ENCODE measurements at places on chromosomes 3 and 15.

DNA sequence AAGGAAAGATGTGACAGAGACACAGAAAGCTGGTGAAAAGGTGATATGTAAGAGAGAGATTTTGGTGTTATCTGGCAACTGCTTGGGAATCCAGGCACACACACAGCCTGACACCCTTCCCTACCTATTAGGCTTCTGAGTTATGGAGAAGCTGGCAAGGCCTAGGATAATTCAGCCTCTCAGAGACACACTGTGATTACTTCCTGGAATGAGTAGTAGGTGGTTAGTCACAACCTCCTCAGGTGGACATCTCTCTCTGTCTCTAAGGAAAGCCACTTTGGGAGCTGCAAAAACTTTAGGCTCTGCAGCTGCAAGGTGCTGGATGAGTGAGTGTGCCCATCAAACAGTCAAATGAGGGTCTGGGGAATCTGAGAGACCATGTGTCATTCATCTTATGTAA lies 201.9 kb downstream of the PDCD6IP start:
- no peak for DNase-seq

- no peak for DNase-seq
Measured at GRCh38 chr3:129377615-129378014, 50.8 kb downstream of the EFCAB12 start.

GRCh38 chr3:111128884-111129283 lies 57.3 kb downstream of the NECTIN3 start:
- peak; percentile 69 for DNase-seq

GRCh38 chr15:77002436-77002835 lies 7.5 kb downstream of the PSTPIP1 start:
- DNase-seq: no peak

DNA sequence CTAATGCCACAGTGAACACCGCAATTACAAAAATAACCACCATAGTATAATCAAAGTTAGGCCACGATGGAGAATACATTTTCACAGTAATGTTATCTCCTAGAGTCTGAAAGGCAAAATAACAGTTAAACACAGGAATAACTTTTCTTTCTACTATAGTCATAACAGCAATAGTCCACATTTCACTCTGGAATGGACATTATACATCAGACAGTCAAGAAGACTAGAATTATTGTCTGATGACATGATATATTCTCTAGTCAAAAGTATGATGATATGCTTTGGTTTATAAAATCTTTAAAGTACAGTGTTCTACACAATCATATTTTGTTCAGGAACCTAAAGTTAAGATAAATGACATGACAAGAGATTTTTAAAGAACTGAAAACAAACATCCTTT lies 18.0 kb downstream of the SPPL2A start:
- DNase-seq: no peak

DNA sequence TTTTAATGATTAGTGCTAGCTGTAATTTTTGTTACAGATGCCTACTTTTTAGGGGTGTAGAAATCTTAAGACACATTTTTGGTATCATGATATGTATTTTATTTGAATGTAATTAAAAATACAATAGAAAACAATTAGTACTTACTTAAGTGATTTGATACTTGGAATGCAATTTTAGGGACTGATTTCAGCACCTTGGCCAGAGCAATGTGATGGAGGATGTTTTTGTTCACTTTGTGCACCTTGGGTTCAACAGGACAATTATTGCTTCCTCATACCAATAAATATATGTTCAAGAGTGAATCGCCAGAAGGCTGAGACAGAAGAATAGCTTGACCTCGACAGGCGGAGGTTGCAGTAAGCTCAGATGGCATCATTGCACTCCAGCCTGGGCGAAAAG lies 22.3 kb downstream of the GMNC start:
- peak; percentile 7 for DNase-seq

GRCh38 chr3:13526626-13526949 lies 22.3 kb upstream of the FBLN2 start:
- DNase-seq: no peak

GRCh38 chr3:61563313-61564271 lies 2.2 kb downstream of the PTPRG start:
- DNase-seq: no peak

DNA sequence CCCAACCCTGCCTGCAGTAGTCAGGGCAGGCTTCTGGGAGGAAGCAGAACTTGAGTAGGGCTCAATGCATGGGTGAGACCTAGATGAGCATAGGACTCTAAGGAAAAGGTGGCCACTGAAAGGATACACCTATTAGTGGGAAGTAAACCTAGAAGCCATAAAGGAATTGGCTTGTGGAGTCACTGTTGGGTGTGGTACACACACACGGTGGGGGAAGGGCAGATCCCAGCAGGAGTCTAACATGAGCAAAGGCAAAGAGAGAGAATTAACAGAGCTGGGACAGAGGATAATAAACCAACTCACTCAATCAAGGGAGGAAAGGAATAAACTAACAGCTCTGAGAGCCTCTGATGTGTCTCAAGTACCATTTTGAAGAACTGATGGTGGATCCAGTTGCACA lies 23.1 kb downstream of the DAPK2 start:
- DNase-seq: no peak

DNA sequence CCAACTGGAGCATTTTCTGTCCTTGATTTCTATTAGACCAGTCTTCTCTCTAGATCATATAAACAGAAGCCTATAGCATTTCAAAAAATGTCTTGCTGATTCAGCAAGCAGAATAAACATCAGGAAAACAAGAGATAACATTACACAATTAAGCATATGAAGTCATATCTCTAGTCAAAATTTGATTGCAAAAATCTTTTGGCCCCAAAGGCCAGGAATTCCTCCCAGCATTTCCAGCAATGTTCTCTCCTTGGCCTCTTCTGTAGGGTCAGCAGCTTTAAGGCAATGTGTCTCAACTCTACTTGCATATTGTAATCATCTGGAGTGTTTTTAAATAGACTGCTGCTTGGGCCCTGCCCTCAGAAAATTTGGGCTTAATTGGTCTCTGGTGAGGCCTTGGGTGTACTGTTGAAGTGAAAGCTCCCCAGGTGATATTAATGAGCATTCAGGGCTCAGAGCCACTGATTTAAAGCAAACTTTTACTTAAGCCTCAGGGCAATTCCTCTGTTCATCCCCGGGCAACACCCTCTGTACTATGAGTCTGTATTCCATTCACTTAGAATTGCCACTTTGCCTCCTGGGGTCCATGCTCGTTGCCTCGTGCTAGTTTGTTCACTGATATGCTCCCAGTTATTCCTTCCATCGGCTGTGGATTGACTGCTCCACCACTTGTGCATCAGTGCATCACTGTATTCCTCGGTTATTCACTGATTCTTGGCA lies 1072.6 kb downstream of the ROBO2 start:
- peak; percentile 68 for DNase-seq

DNA sequence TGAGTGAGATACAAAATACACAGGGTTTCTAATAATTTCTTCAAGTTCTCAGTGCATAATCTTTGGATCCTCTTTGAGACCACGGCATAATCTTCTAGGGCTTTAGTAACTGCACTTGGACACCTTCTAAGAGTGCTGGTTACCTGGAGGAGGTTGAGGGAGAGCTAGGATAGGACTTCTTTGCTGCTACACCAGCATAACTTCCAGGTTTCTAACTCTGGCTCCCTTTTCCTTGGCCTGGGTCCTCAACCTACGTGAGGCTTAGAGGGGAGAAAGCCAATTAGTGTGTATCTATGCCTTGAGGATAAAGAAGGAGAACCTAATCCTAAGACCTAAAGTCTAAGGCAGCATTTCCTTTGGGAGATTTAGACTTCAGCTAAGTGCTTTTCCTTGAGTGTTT lies 184.8 kb downstream of the LSAMP start:
- DNase-seq: no peak

DNA sequence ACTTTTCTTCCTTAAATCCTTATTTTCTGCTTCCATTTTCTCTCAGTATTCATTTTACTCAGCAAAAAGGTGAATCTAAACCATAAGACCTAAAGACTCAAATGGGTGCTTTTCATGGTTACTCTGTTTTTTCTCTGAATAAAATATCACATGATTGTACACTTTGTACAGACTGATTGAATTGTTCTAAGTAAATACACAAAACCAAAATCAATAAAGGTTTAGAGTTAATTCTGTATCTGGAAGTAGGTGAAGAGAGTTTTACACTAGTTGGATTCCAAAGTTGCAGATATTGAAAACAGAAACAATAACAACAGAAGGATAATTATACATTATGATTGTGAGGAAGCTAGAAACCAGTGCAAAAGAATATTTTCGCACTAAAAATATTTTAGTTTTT lies 546.2 kb downstream of the TUSC7 start:
- no peak for DNase-seq

GRCh38 chr3:13544951-13545651 lies 3.8 kb upstream of the FBLN2 start:
- no peak for DNase-seq

GRCh38 chr15:39680868-39681267 lies 100.0 kb downstream of the THBS1 start:
- peak; percentile 63 for DNase-seq

- peak; percentile 78 for DNase-seq
Measured at GRCh38 chr3:11389386-11390268, 117.4 kb downstream of the ATG7 start.

DNA sequence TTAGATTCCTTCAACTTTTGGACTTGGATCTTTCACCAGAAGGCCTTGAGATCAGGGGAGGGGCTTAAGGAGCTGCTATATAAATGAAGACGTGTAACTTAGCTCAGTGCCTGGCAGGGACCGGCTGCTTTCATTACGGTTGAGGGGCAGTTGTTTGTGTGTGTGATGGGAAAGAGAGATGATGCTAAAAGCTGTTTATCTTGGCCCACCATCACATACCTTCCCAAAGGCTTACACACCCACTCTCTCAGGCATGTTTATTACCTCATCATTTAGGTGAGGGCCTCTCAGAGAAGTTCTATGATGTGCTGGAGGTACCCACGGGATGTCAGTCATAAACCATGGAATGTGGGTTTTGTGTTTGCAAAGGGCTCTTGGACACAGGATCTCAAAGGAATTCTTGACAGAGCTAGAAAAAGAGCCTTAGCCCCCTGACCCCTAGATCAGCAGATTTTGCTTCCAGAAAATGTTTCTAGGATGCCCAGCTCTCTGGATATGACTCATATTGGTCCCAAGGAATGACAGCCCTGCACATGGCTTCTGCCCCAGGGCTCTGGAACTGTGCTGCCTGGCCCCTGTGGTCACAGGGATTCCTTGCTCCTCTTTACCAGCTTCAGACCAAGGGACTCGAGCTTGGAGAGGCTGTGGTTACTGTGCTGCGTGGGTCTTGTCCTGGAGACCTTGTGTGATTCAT lies 15.9 kb upstream of the SMAD3 start:
- peak; percentile 85 for DNase-seq

GRCh38 chr15:57143511-57144078 lies 225.2 kb downstream of the TCF12 start:
- no peak for DNase-seq

DNA sequence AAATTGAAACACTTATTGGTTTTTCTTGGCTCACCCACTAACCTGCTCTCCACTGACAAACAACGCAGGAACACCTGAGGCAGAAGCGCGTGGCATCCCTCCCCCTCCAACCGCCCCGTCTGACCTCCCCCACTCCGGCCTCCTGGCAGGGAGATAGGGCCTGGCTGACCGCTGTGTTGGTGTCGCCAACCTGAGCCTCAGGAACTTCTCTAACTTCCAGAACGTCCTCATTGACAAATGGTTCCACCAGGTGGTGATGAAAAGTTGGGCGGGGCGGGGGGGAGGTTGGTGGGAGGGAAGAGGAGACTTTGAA lies 22.8 kb downstream of the IL17RD start:
- DNase-seq: no peak

DNA sequence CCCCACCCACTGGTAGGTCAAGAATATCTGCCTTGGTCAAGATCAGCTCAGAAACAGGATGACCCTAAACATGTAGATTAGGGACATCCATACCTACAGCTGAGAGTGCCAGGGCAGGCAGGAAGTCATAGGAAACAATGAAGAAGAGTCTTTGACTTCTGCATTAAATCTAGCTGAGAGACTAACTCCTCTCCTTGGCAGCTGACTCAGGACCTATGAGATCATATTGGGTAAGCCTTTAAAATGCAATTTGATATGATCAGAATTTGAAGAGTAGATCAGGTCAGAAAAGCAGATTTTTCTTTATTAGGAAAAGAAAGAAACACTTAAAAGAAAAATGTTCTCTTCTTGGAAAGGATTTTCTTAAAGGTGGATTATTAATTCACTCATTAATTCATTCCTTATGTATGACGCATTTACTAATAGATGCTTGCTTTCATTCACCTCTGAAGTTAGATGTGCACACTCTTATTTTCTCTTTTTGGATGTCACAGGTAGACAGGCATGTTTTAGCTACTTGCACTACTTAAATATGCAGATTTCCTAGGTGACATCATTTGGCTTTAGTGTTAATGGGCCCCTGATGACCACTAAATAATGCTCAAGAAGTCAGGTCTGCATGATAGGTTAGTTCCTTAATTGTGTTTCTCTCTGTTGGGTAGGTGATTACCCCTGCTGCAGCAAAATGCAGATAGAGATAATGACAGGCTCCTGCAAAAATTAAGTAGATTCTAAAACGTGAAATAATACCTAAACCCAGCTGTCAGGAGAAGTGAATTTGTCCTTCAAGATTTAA lies 35.7 kb upstream of the GSK3B start:
- peak; percentile 40 for DNase-seq

DNA sequence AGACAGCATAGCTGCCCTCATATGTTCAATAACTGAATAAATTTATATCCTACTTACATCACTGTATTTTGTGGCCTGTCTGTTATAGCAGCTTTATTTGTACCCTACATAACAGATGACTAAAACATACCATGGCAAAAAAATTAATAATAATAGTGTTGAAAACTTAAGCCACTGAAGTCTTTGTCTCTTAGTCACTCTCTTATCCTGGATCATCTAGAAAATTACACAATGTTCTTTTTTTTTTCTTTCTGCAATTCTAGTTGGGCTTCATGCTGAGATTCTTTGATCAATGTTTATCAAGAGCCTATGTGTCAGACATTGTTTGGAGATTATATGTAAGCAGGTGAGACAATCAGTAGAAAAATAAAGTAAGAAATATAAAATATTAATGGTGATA lies 519.3 kb upstream of the ARPP21 start:
- peak; percentile 49 for DNase-seq

GRCh38 chr3:38366082-38366481 lies 19.5 kb downstream of the XYLB start:
- no peak for DNase-seq

- DNase-seq: no peak
Measured at GRCh38 chr3:23921052-23921511, 4.2 kb downstream of the RPL15 start.

DNA sequence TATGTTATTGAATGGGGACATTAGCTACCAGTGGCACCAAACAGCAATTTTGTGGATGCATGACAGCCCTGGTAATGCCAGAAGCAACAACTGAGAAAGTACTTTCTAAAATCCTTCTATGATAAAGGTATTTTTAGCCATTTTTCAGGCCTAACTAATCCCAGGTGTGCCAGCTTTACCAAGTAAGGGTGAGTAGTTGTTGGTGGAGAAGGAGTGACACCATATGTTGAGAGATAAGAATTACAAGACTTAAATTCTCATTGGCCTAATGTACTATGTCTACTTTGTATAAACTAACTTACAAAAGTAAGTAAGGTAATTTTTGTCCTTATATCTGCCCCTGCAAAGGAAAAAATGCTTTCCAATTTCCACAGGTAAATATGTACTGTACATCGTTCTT lies 4.1 kb upstream of the COX17 start:
- peak; percentile 73 for DNase-seq

GRCh38 chr3:194573680-194574437 lies 59.4 kb downstream of the TMEM44 start:
- peak; percentile 70 for DNase-seq

GRCh38 chr3:140273542-140274195 lies 338.7 kb downstream of the CLSTN2 start:
- no peak for DNase-seq

All from choroid plexus epithelial cell (primary cell).